ENCODE measurements at places on chromosomes 6 and 20. TPM values are rescaled to one million over a fixed set of nuclear protein-coding genes. Genes with fewer than 3 reads are reported as not detected.

DNA sequence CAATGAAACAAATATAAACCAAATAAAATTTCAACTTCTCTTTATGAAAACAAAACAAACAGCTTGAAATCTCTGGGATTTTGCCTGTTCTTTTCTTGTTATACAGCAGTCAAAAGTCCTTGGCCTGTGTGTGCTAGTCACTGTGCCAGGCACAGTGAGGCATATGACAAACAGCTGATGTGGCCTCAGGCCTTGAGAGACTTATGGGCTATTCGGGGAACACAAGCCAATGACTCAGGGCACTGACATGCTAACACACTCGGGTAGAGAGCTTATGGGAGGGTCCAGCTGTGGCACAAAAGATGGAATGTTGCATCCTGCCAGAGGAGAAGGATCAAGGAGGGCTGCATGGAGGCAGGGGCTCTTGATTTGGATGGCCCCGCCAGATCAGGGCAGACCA is 95.4 kb upstream of the NKX2-2 start:
- no peak for DNase-seq

DNA sequence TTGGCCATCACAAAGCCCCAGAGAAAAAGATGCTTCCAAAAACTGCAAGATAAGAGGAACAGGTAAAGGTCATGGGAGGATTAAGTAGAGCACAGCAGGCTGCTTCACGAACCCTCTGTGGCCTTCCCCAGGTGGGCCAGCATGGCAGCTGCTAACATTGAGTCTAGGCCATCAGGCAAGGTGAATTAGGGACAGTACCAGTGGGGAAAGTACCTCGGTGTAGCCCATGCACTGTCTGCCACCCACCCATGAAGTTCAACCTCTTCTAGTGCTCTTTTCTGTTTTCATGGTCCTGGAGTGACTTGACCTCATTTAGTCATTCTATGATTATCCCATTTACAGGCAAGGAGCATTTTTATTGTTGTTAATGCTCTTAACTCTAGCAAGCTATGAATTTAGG is 108.6 kb upstream of the DUSP22 start:
- DNase-seq: no peak

DNA sequence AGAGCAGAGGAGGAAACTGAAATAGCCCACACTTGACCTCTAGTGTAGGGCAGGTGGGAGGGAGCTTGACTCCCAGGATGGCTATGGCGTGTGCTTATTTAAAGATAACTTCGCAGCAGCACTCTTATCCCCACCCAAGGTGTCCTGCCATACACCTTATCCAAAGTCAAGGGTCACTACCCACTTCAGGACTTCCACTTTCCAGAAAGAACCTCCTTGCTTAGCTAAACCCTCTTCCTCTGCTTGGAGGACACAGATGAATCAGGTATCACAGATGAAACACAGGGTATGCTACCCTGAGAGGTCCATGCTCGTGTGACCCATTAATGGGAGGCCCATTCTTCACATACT is 2.3 kb downstream of the RIN2 start:
- DNase-seq: no peak

GRCh38 chr6:161237176-161237575 is 36.7 kb downstream of the AGPAT4 start:
- DNase-seq: no peak

- DNase-seq: no peak
Measured at GRCh38 chr6:64326939-64327338, 691.3 kb downstream of the PHF3 start.

- DNase-seq: no peak
Measured at GRCh38 chr6:103672169-103672568, 1187.5 kb downstream of the HACE1 start.

DNA sequence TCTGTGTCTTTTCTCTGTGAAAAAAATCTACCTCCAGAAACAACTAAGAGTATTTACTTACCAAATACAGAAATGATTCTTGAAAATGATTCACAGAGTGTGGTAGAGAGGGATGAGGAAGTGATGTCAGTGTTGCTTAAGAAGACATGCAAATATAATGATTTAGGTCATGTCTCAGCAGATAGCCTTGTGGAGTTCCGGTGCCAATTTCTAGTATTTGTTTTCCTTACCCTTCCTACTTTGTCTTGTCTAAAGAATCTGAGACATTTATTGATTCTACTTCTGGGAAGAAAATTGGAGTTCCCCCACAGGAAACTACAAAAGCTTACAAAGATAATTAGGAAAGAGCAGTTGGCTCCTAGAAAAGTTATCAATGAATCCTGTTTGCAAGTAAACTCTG is 68.8 kb downstream of the GJA1 start:
- DNase-seq: no peak

- DNase-seq: no peak
Measured at GRCh38 chr6:45789238-45789637, 226.4 kb downstream of the CLIC5 start.

GRCh38 chr6:122753688-122754056 is 25.8 kb upstream of the FABP7 start:
- DNase-seq: no peak

DNA sequence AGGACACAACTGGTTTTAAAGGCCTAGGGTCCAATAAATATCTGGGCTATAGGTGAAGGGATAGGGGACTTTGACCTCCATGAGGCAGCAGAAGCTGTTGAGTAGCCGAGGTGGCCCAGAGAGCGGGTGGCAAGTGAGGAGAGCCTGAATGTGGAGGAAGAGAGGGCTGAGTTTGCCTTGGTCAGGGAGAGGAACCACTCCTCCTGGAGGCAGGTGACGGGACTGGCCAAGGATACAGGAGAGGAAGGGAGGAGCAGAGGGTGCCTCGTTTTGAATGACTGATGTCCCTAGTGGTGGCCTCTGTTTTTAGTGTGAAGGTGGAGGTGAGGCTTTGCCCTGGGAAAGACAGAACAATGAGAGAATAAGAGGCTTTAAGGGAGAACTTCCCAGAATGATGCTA is 19.1 kb upstream of the AAR2 start:
- no peak for DNase-seq

GRCh38 chr6:33914645-33915044 is 110.8 kb upstream of the MLN start:
- DNase-seq: no peak

GRCh38 chr6:137227871-137228302 is 8.7 kb upstream of the IFNGR1 start:
- no peak for DNase-seq

GRCh38 chr20:53578492-53579222 is 15.0 kb downstream of the ZNF217 start:
- no peak for DNase-seq

GRCh38 chr6:132131758-132132157 is 180.6 kb upstream of the CCN2 start:
- DNase-seq: no peak

DNA sequence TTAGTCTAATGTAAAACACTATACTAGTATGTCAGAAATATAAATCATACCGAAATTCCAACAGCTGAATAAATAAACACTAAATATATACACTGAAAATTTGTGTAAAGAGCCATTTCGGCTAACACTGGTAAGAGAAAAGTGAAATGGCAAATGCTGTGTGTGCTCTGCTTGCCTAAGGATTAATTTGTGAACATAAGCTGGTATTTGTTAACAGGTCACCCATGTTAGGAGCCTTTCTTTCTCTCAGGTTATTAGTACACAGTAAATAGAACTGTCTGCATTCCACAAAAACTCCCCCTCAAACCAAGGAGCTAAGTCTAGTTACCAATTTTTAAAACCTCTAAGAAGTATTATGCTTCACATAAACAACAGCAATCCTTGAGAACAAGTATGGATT is 27.0 kb downstream of the ELOVL5 start:
- no peak for DNase-seq

- no peak for DNase-seq
Measured at GRCh38 chr6:146265056-146265455, 236.2 kb downstream of the GRM1 start.

DNA sequence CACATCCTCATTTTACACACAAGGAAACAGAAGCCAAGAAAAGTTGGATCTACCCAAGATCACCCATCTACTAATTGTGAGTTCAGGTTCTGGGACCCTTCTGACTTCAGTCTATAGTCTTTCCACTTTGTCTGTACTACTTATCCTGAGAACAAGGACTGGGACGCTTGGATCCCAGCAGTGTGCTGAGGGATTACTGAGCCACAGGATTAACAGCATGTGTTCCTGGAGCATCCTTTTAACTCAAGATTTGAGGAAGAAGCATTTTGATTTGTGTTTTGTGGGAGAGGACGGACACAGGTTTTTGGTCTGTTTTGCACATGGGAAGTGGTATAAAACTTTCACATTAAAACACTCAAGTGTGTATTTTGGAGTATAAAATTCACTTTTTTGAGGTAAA is 4.4 kb downstream of the ENPP4 start:
- no peak for DNase-seq

DNA sequence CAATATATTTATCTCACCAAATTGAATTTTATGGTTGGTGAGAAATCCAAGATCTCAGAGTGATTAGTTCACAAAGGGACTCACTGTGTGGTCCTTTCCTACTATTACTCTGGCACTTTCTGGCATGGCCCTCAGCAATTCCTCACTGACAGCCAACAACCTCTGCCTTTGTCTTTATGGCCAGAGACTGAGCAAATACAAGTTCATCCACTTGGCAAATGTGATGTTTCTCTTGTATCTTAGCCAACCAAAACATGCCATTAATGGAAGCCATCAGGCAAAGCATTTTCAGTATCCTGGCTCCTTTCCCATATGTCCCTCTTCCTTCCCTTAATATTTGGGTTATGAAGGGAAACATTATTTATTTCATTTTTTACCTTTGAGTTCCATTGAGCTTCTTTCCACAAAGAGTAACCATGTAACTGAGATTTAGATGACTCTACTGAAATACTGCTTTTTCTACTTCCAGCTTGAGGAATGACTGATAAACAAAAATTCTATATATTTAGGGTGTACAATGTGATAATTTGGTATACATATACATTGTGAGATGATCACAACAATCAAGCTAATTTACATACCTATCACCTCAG is 30.8 kb upstream of the SMLR1 start:
- DNase-seq: no peak

GRCh38 chr6:13368731-13369115 is 40.4 kb upstream of the TBC1D7 start:
- no peak for DNase-seq

GRCh38 chr20:5870568-5870981 is 79.8 kb downstream of the TRMT6 start:
- no peak for DNase-seq

DNA sequence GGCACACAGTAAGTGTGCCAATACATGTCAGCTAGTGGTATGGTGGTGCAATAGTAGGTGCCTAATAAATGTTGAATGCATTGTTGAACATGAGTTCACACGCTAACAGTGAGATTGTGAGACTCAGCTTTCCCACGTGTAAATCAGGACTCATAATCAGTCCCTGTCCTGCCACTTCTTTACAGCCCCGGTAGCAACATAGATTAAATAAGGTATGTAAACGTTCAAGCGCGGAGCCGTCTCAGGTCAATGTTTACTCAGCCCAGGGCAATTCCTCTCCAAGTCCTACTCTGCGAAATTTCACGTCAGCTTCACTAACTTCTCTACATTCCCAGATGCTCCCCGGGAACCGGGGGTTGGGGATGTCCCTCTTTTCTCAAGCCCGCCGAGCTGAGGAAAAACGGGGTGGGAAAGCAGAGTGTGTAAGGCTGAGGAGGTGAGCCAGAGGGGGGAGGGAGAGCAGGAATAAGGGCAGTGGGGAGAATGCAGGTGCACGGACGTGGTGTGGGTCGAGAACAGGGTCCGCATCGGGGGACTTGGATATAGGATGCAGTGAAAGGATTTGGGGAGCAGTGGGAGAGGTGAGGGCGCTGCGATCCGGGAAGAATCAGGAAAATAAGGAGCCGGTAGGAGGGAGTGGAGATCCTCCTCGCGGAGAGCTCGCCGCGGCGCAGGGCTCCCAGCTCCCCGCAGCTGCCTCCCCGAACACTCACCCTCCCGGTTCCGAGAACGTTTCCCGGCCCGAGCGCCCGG is 544 bp upstream of the TP53INP2 start:
- peak; percentile 46 for DNase-seq

The DDR1 gene
- total RNA-seq: 297 TPM

The SEMG1 gene
- 0.21 TPM for total RNA-seq

Measured in left colon (tissue), 2 donors.